ENCODE measurements at places on chromosomes 6 and 20.

- no peak for DNase-seq
These were observed 68.7 kb upstream of the CST7 start for GRCh38 chr20:24880356-24880755.

GRCh38 chr6:35710241-35710847, 21.6 kb upstream of the FKBP5 start:
- no peak for DNase-seq

- no peak for DNase-seq
These were observed at the start of gene ZNF334 for GRCh38 chr20:46512943-46513844. ZNF334 (minus strand) TSS chr20:46513559; CDS start chr20:46512102, 1,457 bp downstream.

DNA sequence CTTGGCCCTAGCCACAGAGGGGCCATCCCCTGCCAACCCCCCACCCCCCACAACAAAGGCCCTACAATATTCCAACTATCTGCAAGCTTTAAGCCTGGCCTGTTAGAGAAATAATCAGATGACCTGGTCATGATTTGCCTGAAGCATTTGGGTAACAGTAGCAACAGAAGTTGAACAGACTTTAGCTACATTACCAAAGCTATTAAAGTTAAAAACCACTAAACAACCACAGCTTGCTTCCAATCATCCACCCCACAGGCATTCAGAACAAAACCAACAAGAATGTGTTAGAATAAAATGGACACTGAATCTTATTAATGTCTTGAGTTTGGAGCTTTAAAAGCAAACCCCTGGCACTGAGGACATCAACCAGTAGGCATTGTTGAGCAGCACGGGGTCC, 250.9 kb downstream of the LRFN2 start:
- no peak for DNase-seq

DNA sequence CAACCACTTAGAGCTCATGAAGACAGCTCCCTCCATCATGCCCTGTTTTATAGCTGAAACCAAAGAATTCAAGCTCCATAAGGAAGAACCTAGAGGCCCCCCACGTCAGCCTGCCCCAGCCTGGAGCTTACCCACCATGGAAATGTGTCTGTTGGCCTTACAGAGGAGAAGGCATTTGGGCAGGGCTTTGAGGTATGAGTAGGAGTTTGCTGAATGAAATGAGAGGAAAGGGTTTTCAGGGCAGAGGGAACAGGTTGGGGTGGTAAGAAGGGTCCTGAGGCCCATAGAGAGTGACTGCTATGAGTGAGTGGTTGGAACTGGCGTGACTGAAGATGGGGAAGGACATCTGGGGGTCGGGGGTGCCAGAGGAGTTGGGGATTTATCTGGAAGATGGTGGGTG, 12.7 kb upstream of the GATA5 start:
- no peak for DNase-seq

DNA sequence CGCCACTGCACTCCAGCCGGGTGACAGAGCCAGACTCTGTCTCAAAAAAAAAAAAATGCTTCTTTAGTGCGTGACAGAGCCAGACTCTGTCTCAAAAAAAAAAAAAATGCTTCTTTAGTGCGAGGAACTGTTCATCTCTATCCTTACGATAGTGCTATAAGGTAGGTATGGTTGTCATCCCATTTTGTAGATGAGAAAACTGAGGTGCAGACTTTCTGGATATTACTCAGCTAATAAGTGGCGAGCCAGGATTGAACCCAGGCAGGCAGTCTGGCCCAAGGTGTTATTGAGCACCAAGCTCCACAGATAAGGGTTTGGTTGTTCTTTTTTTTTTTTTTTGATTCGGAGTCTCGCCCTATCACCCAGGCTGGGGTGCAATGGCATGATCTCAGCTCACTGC, 11.9 kb downstream of the MEA1 start:
- no peak for DNase-seq

DNA sequence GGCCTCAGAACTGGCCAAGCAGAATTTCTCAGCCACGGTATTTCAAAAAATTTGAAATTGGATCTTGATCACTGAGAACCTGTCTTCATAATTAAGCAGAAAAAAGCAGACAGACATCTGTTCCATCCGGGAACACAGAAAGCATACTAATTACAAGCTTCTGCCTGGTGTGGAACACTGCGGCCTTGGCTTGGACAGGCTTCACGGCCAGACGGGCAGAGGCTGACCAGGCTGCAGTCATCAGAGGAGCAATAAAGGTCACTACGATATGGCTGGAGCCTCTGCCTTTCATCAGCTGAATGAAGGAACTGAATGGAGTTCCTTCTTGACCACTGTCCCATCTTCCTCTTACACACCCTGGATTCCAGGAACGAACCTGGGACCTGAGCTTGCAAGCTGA, 3.9 kb upstream of the NRSN1 start:
- DNase-seq: no peak
